ENCODE measurements at places on chromosomes 4 and X. TPM values are rescaled to one million over a fixed set of nuclear protein-coding genes. Genes with fewer than 3 reads are reported as not detected.

The PGRMC2 gene
- total RNA-seq = 47.2 TPM

The FGFBP1 gene
- total RNA-seq = not detected

The FGFBP2 gene
- total RNA-seq = 3.9 TPM

The FMR1 gene
- total RNA-seq = 34.7 TPM

The TEX13B gene
- not detected for total RNA-seq

The MRPS18C gene
- total RNA-seq = 72.2 TPM

The CXCL11 gene
- total RNA-seq = not detected

The KCND1 gene
- 3.3 TPM for total RNA-seq

The CT55 gene
- total RNA-seq = not detected

The CC2D2A gene
- total RNA-seq = not detected

The SLC10A4 gene
- total RNA-seq = not detected

The C4orf51 gene
- total RNA-seq = not detected

The PCYT1B gene
- 0.09 TPM for total RNA-seq
